GM19239 (cell line): ENCODE measurements at places on chromosomes 3 and 15.

DNA sequence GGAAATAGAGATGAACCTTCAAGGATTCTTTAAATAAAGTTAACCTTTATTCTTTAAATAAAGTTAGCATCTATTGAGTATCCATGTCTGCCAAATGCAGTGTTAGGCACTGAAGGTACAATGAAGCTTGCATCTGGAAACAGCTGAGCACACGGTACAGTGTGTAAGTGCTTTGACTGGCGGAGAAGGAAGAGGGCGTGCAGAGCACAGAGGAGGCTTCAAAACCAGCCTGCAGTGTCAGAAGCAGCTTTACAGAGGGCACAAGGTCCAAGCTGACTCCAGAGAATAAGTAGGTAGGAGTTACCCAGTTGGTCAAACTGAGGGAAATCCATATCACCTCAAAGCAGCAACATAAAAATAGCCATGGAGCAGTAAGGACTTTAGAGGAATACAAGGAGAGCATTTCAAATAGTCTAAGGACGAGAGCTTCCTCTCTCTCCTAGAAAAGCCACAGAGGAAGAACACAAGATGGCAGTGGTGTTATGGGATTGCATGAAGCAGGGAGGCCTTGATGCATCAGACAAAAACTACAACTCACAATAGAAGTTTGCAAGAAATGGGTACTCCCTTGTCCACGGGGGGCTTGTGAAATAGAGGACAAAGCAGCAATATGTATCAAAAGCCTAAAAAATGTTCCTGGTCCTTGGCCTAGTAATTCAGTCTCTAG, 60.3 kb upstream of the PPP2R3A start:
- no peak for DNase-seq

DNA sequence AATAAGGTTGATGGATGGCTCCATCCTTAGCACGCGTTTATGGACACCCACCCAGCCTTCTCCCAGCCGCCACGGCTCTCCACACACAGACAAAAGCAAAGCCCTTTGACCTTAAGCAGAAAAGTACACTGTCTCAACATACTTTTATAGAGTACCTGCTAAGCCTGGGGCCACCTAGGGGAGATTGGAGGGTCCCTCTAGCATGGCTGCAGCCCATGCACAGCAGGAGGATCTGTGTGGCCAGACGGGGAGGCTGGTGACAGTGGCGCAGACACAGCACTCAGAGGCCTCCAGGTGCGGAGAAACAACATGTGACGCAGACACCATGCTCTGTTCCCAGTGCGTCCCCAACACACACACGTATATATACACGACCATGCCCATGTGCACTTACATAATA, 174.9 kb downstream of the XXYLT1 start:
- no peak for DNase-seq

DNA sequence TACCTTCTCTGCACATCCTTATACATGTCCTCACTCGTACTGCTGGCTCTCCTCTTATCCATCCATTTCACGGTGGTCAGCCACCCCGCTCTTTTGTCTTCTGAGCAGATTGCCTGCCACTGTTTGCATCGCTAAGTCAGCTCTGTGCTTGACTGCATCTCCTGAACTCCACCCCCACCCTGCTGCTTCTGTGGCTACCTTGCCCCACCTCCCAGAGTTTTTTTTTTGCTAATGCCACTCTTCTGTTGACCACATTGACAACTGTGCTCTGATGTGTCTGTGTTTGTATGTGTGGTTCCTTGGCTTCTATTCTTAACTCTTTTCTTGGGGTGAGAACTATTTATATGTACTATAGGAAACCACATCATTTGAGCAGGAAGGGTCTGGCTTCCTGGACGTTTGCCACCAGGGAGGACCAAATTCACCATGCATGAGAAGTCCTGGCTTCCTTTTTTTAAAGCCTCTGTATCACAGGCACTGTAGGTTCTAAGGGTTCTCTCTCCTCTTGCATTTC, 12.8 kb upstream of the MTMR10 start:
- DNase-seq: no peak

DNA sequence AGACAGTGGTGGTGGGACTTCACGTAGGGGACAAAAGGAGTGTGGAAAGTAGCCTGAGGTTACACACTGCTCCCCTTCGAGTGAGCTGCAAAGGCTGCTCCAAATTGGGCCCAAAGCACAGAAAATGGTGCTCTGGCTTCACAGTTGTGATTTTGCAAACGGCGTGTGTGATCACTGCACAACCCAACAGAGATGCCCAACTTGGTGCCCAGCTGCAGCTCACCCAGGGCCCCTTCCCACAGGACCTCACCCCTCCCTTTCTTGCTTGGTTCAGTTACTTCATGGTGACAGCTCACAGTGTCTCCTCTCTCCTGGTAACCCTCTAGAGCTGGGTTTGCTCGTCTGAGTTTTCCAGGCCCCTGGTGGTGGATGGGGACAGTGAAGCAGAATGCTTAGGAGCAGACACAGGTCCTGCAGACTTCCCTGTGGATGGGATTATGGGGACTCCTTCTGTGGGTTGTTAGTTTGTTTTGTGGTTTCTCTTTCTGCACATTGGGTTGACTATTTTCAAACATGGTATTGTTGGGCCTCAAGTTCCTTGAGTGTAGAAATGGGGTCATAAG, 98.3 kb downstream of the TOP2B start:
- DNase-seq: no peak

GRCh38 chr3:69665026-69665737, 74.1 kb upstream of the MITF start:
- DNase-seq: no peak

- no peak for DNase-seq
Observed at GRCh38 chr3:104825116-104825515, 541.6 kb upstream of the ALCAM start.

GRCh38 chr3:19961960-19962359, 15.1 kb downstream of the RAB5A start:
- DNase-seq: no peak

GRCh38 chr15:97141360-97141759, 810.9 kb downstream of the NR2F2 start:
- DNase-seq: no peak

GRCh38 chr3:194064380-194065332, 71.3 kb upstream of the HES1 start:
- no peak for DNase-seq

DNA sequence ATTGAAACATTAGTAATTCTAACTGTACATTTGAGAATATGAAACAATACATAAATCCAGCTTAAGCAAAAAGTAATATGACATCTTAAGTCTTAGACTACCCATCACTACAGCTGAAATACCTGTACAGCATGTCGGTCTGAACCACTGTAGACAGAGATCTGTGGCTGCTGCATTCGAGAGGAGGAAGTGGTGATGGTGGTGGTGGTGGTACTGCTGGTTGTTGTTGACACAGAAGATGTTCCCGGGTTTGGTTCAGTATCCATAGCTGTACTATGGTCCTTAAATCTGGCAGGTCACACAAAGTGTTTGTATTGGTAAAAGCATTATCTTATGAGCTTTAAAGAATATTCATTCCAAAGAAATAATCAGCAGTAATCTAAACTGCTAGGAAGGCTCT, 2.9 kb downstream of the PHC3 start:
- DNase-seq: no peak

GRCh38 chr3:195245531-195245951, 25.4 kb downstream of the XXYLT1 start:
- no peak for DNase-seq

- DNase-seq: no peak
Observed at GRCh38 chr3:28859897-28860296, 421.0 kb upstream of the RBMS3 start.

- DNase-seq: no peak
Observed at GRCh38 chr3:101072300-101072699, 79.1 kb upstream of the ABI3BP start.

DNA sequence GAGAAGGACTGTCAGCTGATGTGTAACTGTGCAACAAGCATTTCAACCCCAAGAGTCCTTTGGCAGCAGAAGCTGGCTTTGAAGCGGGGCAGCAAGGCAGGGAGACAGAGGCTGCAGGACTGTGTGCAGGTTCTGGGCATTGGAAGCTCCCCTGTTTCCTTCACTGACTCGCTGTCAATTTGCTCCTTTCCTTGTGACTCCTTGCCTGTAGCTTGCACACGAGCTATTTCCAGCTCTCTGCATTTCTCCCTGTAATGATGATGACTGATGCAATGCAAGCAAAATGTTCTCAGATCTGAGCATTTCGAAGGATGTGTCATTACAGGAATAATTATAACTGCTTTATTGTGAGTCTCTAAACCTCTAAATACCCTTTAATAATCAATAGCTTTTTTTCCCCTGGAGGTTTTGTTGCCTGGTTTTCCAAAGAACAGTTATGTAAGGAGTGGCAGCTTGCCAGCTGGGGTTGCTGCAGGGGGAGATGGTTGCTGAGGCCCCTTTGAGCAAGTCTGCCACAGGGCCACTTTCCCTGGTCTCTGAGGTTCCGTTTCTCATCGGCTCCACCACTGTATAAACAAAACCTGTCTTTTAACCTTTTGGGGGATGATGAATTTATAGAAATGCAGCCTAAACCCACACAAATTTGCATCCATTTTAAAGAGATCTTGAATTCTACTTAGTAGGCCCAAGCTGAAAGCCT, 2.8 kb downstream of the APOD start:
- DNase-seq: no peak

DNA sequence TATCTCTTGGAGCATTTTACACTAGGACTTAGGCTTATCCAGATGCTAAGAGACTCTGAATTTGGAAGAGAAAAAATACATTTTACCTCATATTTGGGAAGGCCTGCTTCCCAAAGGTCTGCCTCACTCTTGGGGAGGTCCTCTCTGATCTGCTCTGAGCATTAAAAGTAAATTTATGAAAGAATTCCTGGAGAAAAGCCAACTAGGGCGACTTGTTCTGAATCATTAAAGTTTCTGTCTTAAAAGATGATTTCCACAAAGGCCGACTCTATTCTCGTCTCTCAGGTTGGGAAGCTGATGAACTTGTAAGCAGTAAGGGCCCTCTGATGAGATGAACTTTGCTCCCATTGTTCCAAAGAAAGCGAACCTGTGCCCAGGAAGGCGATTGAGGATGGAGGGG, 48.7 kb upstream of the HES1 start:
- no peak for DNase-seq

DNA sequence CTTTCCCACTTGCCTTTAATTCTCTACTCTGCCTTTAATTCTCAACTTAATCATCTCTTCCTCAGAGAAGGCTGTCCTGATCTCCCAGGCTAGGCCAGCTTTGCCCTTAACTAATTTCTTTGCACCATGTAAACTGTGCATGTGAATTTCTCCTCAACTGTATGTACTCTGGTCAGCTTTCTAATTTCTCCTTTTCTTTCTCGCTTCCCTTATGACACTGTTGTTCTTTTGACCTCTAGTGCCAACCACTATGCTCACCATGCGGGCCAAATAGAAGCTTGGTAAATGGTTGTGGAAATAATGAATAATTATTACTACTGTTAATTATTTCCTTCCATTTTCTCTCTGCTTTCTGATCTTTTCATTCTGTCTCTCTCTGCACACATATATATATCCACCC, 269.0 kb upstream of the CRBN start:
- DNase-seq: no peak

DNA sequence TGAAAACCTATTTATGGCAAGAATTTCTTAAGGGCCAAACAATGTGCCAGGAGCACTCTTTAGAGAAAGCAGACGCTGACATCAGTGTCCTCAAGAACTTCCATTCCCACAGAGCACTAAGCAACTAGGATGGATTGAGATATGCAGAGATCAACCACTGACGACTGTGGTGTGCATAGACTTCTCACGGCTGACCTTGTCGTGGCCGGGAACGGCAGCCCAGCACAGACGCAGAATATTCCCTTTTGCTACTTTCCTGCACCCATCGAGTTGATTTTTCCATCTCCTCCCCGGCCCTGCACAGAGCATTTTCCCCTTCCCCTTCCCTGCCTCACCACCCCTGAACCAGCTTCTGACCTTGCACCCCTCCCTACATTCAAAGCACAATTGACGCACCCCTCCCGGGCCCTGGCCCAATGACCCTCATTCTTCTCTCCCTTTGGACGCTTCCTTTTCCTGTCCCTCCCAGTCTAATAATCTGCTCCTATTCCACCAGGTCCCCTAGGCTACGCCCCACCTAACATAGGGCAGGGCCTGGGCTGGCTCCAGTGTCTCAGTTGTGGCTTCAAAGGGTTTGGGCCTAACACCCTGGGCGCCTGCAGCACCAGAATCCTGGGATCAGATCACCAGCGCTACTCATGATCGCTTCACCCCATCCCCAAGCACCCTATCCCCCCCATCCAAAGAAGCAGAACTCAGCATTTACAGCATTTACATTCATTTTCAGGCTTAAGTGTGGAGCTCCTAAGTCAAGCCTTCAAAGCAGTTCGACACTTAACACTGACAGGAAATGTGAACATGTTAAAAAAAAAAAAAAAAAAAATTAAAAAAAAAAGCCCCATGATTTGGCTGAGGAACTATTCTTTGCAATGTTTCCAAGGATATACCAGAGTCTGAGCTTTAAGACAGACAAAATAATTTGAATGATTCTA, 151.2 kb downstream of the FOXP1 start:
- no peak for DNase-seq

DNA sequence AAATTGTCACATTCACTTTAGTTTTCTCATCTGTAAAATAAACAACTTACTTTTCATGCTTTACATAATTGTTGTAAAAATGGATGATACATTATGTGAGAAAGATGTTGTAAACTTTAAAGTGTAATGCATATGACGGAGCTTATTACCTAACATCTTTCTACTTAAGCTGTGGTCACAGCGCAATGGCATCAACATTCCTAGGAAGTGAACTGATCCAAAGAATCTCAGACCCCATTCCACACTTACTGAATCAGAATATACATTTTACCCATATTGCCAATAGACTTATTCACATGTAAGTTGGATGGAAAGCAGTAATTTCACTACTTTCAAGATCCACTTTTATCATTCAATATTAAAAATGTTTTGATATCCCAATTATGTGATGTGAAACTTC, 497.5 kb downstream of the FGF12 start:
- DNase-seq: no peak

DNA sequence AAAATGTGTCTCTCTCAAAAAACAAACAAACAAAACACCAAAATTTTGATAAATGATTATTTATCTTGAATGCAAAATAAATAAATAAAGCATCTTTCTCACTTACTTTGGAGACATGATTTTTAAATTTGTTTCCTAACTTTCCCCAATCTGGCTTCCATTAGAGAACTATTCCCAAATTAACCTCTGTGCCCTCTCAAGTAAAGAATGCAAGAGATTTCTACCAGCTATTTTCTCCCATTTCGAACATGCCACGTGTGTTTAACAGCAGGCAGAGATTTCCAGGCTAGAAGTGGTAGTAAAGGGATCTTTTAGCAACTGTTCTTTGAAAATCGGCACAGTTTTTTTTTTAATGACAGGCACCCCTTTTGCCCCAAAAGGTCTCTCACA, 269.1 kb downstream of the SHQ1 start:
- DNase-seq: no peak

DNA sequence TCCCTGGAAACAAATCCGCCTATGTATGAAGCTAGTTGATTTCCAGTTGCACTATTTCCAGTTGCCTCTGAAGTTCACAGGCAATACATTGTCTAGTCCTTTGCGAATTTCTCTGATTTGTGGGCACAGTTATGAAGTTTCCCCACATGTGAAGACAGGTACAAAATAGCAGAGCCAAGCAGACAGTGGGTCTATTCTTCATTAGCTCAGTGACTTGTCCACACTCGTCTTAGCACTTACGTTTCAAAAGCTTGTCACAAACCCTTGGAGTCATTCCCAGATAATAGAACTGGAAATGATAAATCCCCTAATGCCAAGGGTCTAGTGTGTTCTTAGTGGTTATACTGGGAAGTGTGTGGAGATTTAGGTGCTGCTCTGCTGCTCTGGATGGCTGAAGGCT, 14.5 kb downstream of the SRPRB start:
- DNase-seq: no peak

GRCh38 chr15:28079313-28079969, 19.7 kb downstream of the OCA2 start:
- no peak for DNase-seq

GRCh38 chr3:171375666-171376595, 84.3 kb downstream of the TNIK start:
- DNase-seq: no peak
